T-helper 22 cell (primary cell): ENCODE measurements at places on chromosomes 4 and X.
A peak's percentile ranks its signal among the peaks of the same experiment; 100 is the strongest.

- DNase-seq, result peak; percentile 62
Measured at GRCh38 chr4:15756361-15756861, 21.7 kb upstream of the CD38 start.

- DNase-seq, result no peak
Measured at GRCh38 chr4:577499-578450, 1.7 kb upstream of the TMEM271 start.

- DNase-seq, result no peak
Measured at GRCh38 chr4:8276358-8277240, 7.0 kb downstream of the HTRA3 start.

DNA sequence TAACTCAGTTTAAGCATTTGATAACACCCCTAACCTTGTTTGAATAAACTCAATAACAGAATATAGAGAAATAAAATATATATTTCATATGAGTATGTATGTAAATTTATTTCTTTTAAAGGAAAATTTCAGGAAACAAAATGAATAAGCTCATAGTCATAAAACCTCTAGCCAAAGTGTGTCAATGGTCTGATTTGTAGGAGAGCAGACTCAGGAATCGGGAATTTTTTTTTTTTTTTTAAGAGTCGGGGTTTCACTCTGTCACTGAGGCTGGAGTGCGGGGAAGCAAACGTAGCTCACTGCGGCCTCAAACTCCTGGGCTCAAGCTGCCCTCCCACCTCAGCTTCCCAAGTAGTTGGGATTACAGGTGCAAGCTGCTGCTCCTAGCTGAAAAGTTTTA, 2.4 kb downstream of the PKD2 start:
- no peak for DNase-seq

GRCh38 chrX:358651-359143, 28.0 kb downstream of the PPP2R3B start:
- no peak for DNase-seq

- DNase-seq, result no peak
Measured at GRCh38 chrX:19613645-19614323, 98.5 kb upstream of the MAP3K15 start.

- no peak for DNase-seq
Measured at GRCh38 chrX:13386092-13386491, 66.2 kb upstream of the ATXN3L start.

- DNase-seq, result no peak
Measured at GRCh38 chrX:34879886-34880285, 62.7 kb upstream of the FAM47B start.

DNA sequence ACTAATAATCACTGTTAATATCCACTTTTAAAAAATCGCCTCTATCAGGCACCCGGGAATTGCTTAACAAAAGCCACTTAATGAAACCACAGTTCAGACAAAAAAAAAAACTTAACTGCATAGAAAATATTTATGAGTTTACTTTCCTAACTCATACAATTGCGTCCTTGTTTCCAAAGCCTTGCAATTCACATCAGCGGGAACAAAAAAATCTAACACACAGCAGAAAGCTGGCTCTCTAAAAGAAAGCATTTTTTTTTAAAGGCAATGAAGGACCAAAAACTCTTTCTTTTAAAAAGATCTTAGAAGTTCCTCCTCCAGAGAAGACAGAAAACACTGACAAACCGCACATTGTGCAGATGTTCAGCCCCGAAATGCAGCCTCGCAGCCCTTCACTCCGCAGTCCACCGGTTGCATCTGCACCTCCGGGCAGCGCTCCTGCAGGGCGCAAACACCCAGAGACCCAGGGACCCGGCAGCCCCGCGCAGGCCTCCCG, 812 bp downstream of the FAT1 start:
- DNase-seq, result no peak

- no peak for DNase-seq
Measured at GRCh38 chrX:107565931-107566603, 62.2 kb upstream of the PRPS1 start.

DNA sequence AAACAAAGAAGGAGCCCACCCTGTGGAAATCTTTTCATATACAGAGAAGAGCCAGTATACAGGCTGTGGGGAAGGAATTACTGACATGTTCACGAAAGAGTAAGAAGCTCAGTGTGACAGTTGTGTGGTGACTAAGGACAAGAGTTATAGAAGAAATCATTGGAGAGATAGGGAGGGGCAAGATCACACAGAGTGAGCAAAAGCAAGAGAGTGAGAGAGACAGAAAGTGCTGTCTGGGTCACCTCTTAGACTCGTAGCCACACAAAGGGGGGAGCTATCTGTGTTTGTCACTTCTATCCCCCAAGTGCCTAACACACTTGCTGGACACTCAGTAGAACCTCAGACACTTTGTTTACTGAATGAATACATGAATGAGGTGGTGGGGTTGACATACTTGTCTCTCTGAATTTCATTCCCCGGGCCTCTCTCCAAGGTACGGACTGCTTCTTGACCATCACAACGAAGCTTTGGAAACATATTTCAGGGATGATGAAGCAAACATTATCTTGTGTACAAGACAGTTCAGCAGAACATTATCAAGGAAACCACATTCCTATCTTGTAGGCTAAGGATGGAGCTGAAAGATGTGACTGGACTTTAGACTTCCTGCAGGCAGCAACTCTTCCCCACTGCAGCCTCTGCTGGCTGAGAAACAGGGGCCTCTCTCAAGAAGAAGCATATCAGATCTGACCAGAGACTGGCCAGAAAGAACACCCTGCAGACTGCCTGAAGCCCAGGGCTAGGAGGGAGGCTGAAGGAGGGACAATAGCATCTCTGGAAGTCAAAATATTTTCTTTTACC, 168.2 kb downstream of the AMELX start:
- no peak for DNase-seq

DNA sequence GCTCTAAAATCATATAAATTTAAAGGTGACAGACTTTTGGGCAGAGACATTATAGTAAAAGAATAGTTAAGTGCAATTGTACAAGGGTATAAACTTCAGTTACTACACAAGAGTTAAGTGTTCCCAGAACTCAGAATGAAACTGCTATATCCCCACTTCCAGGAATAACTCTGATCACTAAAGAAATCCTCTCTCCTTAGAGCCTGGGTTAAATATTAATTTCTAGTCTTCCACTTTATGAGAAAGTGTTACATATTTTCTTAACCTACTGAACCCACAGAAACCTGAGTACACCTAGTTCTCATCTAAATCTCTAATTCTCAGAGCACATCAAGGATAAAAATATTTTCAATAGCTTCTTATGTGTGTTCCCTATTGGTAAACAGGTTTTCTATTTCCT, 99.1 kb upstream of the USP38 start:
- DNase-seq, result no peak

- DNase-seq, result no peak
Measured at GRCh38 chr4:158131027-158131426, 41.8 kb downstream of the GASK1B start.

- DNase-seq, result no peak
Measured at GRCh38 chr4:139465922-139466321, 12.0 kb downstream of the RAB33B start.

GRCh38 chr4:176538217-176538925, 218.6 kb downstream of the SPCS3 start:
- DNase-seq, result no peak

DNA sequence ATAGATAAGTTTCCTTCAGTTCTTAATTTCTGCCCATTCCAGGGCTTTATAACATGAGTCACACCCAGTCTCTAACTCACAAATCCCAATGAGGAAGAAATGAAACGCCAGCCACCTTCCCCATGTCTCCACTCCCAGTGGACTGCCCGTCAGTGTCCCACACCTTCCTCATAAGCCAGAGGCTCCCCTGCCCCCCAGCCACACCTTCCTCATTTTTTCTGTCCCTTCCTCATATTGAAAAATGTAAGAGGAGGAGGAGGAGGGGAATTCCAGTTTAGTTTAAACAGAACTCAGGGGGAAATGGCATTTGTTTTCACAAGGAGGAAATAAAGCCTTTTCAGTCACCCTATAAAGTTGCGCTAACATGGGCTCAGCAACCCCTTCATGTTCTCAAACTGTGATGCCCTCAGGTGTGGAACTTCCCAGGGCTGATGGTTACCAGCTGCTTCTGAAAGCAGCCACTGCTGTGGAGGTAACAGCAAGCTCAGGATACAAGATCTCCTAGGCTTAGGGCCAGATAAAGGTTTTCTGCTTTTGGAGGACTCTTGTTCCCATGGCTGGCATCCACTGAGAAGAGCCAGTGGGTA, 97.8 kb downstream of the PARM1 start:
- no peak for DNase-seq

- no peak for DNase-seq
Measured at GRCh38 chrX:133434197-133434820, 19.0 kb upstream of the GPC4 start.

DNA sequence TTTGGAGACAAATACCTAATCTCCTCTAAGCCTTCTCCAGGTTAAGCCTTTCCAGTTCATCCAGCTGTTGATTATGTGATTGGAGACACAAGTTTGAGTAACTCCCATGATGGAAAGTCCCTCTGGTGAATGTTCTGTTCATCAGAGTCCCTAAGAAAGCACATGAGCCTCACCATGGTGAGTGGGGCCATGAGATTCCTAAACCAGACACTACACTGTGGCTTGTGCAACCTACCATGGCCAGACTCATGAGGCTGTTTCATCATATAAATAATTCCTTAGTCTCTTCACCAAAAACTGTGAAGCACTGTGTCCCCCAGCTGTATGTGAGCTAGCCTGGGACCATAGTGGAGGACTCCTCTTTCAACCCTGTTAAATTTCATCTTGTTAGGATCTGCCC, 14.4 kb downstream of the PKD2 start:
- no peak for DNase-seq

DNA sequence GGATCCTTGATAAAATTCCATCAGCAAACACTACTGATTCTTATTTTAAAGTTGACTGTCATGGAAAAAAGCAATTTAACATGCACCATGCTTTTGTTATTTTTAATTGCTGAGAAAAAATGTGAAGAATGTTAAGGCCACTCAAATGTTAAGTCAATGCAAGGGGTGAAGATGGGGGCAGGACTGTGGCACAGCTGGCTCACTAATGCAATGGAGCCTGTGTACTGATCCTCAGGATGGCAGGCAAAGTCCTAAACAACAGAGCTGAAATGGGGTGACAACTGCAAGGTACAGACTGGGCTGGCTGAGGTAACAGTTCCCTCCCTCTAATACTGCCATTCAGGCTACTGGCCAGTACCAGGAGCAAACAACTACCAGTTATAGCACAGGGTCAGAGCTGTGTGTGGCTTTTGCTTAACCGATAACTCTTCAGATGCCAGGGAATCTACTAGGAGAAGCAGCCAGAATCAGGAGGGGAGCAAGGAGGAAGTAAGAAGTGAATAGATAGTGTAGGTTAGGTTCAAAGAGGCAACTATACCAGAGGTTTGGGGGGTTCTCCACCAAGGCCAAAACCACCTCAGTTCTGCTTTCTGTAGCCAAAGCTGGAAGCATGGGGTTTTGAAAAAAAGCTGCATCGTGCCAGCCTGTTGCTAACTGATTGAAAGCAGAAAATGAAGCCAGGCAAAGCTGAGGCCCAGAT, 372.6 kb downstream of the OPHN1 start:
- DNase-seq, result no peak

DNA sequence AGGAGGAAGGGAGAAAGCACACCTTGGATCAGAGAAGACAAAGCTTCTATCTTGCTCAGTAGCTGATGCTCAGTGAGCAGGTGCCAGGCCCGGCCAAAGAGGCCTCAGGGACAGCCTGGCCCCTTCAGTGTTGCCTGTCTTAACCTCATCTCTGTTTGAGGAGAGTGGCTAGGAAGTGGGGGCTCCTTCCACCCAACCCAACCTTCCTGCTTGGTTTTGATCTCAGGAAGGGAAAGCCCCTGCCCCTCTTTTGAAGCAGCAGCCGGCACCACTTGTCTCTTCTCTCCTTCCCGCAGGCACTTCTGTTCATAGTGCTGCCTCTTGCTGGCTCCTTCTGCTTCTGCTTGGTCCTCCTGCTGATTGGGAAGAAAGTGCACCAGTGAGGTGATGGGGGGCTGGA, 2.4 kb upstream of the AFF2 start:
- no peak for DNase-seq

DNA sequence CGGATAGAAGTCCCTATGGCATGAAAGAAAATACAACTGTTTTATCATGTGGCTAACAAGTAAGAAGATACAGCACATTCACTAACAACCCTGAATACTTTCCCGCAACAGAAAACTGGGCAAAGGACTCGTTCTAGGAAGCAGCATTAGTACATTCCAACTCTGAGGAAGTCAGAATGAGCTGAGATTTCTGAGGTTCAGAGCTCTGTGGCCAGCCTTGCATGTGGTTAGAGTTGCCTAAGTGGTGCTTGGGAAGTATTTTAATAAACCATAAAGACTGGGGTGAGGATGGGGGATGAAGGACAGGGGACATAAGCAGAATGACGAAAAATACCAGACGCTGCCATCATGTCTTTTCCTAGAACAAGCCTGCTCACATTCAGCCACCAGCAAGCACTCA, 82.2 kb downstream of the EFHC2 start:
- no peak for DNase-seq

GRCh38 chrX:139199933-139200332, 330.6 kb upstream of the F9 start:
- DNase-seq, result no peak

GRCh38 chrX:270848-271367, 10.3 kb upstream of the PLCXD1 start:
- DNase-seq, result no peak

DNA sequence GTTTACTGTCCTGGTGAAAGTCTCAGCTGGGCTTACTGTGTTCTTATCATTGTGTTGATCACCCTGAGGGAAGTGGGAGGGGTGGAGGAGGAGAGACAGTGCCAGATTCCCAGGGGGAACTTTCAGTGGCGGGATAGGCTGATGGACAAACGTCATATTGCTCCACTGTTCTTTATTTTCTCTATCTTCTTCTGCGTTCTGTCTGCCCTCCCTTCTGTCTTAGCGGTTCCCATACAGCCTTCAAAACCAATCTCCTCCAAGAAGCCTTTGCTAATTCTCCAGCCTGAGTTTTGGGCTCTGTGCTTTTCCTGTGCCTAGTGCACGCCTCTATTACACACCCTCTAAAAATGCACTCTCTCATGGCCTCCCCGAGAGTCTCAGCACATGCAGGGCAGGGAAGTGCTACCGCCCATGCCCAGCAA, 448.7 kb upstream of the FAT1 start:
- no peak for DNase-seq

GRCh38 chr4:163309466-163309865, 22.9 kb downstream of the NPY1R start:
- DNase-seq, result no peak

DNA sequence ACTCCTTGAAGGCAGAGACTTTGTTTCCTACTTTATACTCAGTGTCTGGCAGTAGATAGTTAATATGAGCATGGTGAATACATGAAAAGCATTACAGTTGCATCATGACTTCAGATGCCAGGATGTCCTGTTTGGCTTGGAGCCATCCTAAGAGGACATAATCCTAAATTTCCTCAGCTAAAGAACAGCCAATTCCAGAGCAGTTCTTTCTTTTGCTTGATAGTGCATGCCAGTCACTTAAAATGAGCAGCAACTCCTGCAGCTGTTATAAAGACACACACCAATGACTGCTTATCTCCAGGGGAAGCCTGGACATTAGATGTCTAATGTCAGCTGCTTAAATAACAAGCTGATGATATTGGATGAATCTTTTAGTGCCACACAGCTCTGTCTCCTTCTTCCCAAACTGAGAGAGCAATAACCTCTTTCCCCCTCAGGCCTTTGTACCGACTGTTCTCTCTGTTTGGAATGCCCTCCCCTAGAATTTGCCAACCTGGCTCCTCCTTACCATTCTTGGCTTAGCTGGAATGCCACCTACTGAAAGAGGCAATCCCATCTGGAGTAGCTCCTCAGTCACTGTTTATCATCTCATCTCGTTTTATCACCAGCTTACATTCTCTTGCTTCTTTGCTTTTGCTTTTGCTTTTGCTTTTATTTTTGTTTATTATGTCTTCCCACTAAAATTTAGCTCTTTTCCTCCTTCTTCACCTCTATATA, 100.8 kb upstream of the USP38 start:
- DNase-seq, result no peak

GRCh38 chrX:129058405-129058804, 464.9 kb downstream of the SMARCA1 start:
- DNase-seq, result no peak
